Chondrocyte (in vitro differentiated cells): ENCODE measurements at places on chromosomes 11 and 22. TPM values are rescaled to one million over a fixed set of nuclear protein-coding genes. Genes with fewer than 3 reads are reported as not detected.

- DNase-seq = no peak
- H3K4me1 ChIP-seq = peaks cover 19% of the 10 kb centered on the region
- H3K36me3 ChIP-seq = no peaks in the 10 kb centered on the region
- H3K27ac ChIP-seq = no peak overlapping the region
- no peak overlapping the region for H3K4me3 ChIP-seq
Observed at GRCh38 chr11:27571154-27571810, 64.7 kb upstream of the LIN7C start.

DNA sequence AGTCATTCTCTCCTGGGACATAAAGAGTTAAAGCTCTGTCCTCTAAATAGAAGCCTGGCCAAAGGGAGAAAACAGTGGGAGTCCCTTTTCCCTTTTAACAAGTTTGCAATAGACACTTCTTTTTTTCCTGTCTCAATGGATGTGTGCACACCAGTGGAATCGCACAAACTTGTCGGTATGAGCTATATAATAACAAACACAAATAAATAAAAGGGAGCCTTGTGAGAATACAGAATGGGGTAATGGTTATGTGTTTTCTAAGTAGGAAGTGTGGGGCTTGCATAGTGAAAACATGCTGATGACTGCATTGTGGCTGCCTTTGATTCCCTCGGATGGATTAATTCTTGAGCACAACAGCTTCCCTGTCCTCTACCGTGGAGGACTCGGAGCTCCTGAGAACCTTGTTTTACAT, 131.9 kb downstream of the WNT7B start:
- peak overlapping the region; percentile 55 for H3K27ac ChIP-seq
- peaks cover 18% of the 10 kb centered on the region for H3K36me3 ChIP-seq
- no peak overlapping the region for H3K4me3 ChIP-seq
- no peaks in the 10 kb centered on the region for H3K27me3 ChIP-seq
- DNase-seq = no peak

GRCh38 chr11:59574467-59574866, 41.1 kb downstream of the OSBP start:
- H3K27me3 ChIP-seq = no peaks in the 10 kb centered on the region
- no peak overlapping the region for H3K4me3 ChIP-seq
- DNase-seq = no peak
- H3K4me1 ChIP-seq = peaks cover 13% of the 10 kb centered on the region
- no peak overlapping the region for H3K27ac ChIP-seq
- H3K36me3 ChIP-seq = peaks cover 33% of the 10 kb centered on the region

DNA sequence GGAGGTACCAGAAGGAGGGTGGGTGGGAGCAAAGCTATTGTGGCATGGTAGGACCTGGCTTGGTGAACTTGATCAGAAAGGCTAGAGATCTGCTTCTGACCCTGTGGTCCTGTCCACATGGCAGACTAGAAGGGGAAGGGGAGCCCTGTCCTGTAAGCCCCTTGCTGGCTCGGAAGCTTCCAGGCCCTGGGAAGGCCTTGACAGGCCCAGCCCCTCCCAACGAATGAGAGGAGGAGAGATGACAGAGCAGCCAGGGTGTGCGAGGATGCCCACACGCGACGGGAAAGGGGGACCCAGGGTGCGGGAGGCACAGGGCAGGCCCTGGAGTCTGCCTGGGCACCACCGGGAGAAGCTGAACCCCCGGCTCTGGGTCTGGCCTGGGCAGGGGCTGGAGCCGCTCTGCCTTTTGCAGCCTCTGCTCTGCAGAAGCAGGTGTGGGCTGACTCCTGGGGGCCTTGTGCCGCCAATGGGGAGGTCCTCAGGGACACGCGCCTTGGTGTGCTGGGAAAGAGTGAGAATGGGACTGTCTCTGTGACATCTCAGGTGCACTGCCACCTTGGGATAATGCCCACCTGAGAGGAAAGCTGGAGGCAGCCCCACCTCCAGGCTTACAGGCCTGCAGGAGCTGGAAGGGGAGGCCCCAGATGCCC, 1447.5 kb downstream of the BRD1 start:
- H3K4me1 ChIP-seq = no peaks in the 10 kb centered on the region
- peak; percentile 89 for DNase-seq
- no peaks in the 10 kb centered on the region for H3K36me3 ChIP-seq
- H3K4me3 ChIP-seq = no peak overlapping the region
- H3K27me3 ChIP-seq = peaks cover 21% of the 10 kb centered on the region

- no peak overlapping the region for H3K4me3 ChIP-seq
- peaks cover 5% of the 10 kb centered on the region for H3K36me3 ChIP-seq
- H3K27me3 ChIP-seq = no peaks in the 10 kb centered on the region
- DNase-seq = no peak
Observed at GRCh38 chr11:100876815-100877520, 189.9 kb downstream of the ARHGAP42 start.

DNA sequence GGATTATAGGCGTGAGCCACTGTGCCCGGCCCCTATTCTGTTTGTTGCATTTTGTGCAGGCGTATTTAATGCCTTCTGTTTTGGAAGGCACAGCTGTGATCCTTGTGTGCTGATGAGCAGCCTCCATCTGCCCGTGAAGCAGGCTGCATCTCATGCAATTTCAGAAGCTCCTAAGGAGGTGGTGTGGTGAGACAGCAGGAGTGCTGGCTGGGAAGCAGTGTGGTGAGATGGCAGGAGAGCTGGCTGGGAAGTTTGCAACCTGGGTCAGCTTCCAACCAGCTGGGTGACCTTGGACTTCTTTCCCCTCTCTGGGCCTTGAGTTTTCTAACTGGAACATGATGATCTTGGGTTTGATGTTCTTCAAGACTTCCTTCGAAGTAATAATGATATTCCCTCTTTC, 525.1 kb downstream of the TBC1D22A start:
- no peaks in the 10 kb centered on the region for H3K36me3 ChIP-seq
- DNase-seq = no peak
- H3K27ac ChIP-seq = no peak overlapping the region
- no peak overlapping the region for H3K4me3 ChIP-seq
- peaks cover 7% of the 10 kb centered on the region for H3K4me1 ChIP-seq

- peaks cover 38% of the 10 kb centered on the region for H3K4me1 ChIP-seq
- H3K27ac ChIP-seq = peak overlapping the region; percentile 90
- H3K4me3 ChIP-seq = peak overlapping the region; percentile 25
- H3K36me3 ChIP-seq = no peaks in the 10 kb centered on the region
- H3K27me3 ChIP-seq = no peaks in the 10 kb centered on the region
Observed at GRCh38 chr11:65903068-65903481, 2.9 kb upstream of the FOSL1 start.

- no peaks in the 10 kb centered on the region for H3K27me3 ChIP-seq
- peaks cover 17% of the 10 kb centered on the region for H3K4me1 ChIP-seq
- DNase-seq = no peak
- peaks cover 2% of the 10 kb centered on the region for H3K36me3 ChIP-seq
- no peak overlapping the region for H3K4me3 ChIP-seq
- peak overlapping the region; percentile 9 for H3K27ac ChIP-seq
Observed at GRCh38 chr11:48024635-48025071, 44.3 kb downstream of the PTPRJ start.

GRCh38 chr22:24049978-24050377, 38.9 kb downstream of the CABIN1 start:
- DNase-seq = no peak
- H3K4me1 ChIP-seq = peaks cover 28% of the 10 kb centered on the region
- no peak overlapping the region for H3K4me3 ChIP-seq
- no peak overlapping the region for H3K27ac ChIP-seq

- no peak for DNase-seq
- H3K4me1 ChIP-seq = no peaks in the 10 kb centered on the region
- no peaks in the 10 kb centered on the region for H3K36me3 ChIP-seq
- H3K4me3 ChIP-seq = no peak overlapping the region
Observed at GRCh38 chr22:49067504-49067903, 760.2 kb downstream of the BRD1 start.

DNA sequence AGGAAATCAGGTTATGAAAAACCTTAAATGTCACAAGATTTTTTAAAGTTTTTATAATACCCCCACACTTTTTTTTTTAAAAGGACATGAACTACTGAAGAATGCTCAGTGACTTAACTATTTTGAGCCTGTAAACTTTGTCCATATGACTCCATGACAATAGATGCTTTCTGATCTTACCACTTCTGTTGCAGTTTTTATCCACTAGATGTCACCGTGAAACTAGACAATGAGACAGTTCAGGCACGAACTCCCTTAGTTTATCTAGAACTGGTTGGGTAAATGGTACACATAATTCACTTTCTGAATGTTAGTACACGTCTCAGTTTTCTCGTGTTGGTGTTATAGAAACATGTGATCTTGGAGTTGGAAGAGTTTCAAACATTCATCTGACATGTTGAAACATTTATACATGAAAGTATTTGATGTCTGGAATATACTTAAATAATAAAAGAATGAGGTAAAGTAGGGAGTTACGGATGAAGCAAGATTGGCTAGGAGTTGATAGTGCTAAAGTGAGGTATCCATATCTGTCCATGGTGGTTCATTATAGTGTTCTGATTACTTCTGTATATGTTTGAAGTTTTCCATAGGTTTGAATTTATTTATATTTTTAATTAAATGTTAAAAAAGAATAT, 8.1 kb downstream of the CCDC15 start:
- no peaks in the 10 kb centered on the region for H3K4me1 ChIP-seq
- no peak overlapping the region for H3K4me3 ChIP-seq
- no peaks in the 10 kb centered on the region for H3K27me3 ChIP-seq
- H3K36me3 ChIP-seq = peaks cover 4% of the 10 kb centered on the region
- no peak for DNase-seq
- H3K27ac ChIP-seq = no peak overlapping the region

- peaks cover 35% of the 10 kb centered on the region for H3K4me1 ChIP-seq
- peaks cover 7% of the 10 kb centered on the region for H3K27me3 ChIP-seq
- no peaks in the 10 kb centered on the region for H3K36me3 ChIP-seq
- H3K4me3 ChIP-seq = no peak overlapping the region
- no peak for DNase-seq
- no peak overlapping the region for H3K27ac ChIP-seq
Observed at GRCh38 chr22:43293655-43294392, 49.3 kb downstream of the SCUBE1 start.

EI24 gene
- 88.6 to 95.0 TPM (median 91.1 TPM) in 3 replicates for total RNA-seq

PICK1 gene
- 13.5 to 22.6 TPM (median 19.1 TPM) in 3 replicates for total RNA-seq

ASCL2 gene
- not detected in 3 replicates for total RNA-seq

CHRNA10 gene
- 0.75 to 1.2 TPM (median 0.79 TPM) in 3 replicates for total RNA-seq

KDELR3 gene
- total RNA-seq = 127 to 137 TPM (median 134 TPM) in 3 replicates
